ENCODE measurements at places on chromosomes 7 and 10.

- no peak for DNase-seq
Observed at GRCh38 chr7:55046582-55047342, 27.9 kb downstream of the EGFR start.

- no peak for DNase-seq
Observed at GRCh38 chr7:130896051-130896881, 162.3 kb upstream of the KLF14 start.

- no peak for DNase-seq
Observed at GRCh38 chr7:69115788-69116187, 482.5 kb upstream of the AUTS2 start.

DNA sequence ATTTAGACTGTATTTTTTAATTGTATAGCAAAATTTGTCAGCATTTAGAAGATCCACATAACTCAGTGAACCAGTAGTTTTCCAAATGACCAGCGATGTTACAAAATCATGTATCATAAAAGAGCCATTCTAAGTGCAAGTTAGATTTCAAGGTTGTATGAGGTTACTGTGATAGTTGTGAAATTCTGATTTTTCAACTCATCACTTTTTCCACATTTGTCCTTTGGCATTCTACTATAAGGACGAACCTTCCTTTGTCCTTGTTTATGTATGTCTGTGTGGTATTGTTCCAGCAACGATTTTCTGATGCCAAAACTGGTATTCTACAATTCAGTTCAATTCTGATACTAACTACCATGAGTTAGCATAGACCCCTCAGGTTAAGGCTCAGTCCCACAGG is 64.2 kb downstream of the TAX1BP1 start:
- no peak for DNase-seq

DNA sequence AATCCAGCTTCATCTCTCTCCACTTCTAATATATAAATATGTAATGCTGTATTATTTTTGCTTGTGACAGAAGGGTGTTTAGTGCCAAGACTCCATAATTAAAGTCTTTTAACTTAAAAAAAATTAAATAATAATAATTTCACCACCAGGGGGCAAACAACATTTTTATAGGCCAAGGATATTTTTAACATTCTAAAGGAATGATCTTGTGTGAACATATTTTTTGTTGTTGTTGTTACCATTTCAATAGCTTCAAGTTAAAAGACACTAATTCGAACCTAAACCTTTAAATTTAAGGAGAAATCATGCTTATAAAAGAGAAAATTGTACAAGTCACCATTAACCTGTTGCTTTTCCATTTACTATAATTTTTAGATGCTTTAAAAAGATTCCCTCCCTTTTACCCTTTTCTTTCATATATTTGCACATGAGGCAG is 7.5 kb upstream of the DNAJC1 start:
- DNase-seq = peak; percentile 17

- no peak for DNase-seq
Observed at GRCh38 chr7:37947138-37947940, 26.9 kb downstream of the EPDR1 start.

- DNase-seq = peak; percentile 67
Observed at GRCh38 chr7:16421333-16422102, at the start of gene CRPPA. CRPPA (minus strand) TSS chr7:16421538; CDS start chr7:16421322, 216 bp downstream.

- no peak for DNase-seq
Observed at GRCh38 chr7:158102897-158103296, 484.7 kb downstream of the PTPRN2 start.

GRCh38 chr10:78657163-78657861 is 411.5 kb upstream of the ZMIZ1 start:
- DNase-seq = peak; percentile 61

- no peak for DNase-seq
Observed at GRCh38 chr10:8361510-8361844, 307.0 kb downstream of the GATA3 start.

DNA sequence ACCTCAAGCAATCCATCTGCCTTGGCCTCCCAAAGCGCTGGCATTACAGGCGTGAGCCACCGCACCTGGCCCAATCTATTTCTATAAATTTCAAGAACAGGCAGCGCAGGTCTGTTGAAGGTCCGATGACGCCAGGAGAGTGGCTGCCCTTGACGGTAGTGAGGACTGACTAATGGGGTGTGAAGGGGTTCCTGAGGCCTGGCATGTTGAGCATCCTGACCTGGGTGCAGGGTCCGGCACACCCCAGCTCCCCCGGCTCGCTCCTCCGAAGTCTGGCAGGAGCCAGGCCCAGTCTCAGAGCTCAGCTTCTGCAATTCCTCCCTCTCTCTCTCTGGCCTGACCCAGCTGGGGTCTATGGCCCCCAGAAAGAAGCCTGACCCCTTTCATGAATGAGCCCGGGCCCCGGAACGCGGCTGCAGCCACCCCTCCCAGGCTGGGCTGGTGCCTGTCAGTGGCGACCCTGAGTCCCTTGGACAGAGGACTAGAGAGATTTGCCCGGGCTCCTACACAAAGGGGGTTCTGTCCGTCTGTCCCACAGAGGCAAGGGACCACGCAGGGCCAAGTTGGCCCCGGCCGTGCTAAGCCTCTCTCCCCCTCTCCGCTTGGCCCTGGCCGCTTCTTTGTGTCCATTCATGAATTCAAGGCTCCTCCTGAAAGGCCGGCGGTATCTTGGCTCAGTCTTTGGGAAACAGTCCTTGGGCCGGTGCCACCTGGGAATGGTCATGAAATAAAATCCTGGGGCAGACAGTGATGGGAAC is 18.8 kb downstream of the MMD2 start:
- DNase-seq = no peak

DNA sequence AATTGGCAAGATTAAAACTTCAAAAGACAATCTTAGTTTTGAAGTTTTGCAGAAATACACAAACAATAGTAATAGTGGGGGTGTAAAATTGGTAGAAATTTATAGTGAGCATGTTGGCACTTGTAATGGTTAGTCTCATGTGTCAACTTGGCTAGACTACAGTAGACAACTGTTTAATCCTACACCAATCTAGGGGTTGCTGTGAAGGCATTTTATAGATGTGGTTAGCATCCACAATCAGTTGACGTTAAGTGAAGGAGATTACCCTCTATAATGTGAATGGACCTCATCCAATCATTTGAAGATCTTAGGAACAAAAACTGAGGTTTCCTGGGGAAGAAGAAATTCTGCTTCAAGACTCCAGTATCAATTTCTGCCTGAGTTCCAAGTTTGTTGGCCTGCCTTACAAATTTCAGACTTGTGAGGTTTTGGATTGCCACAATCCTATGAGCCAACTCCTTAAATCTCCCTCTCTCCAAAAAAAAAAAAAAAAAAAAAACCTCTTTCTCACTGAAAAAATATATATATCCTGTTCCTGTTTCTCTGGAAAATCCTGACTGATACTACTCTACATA is 531.6 kb upstream of the IGFBP3 start:
- no peak for DNase-seq

DNA sequence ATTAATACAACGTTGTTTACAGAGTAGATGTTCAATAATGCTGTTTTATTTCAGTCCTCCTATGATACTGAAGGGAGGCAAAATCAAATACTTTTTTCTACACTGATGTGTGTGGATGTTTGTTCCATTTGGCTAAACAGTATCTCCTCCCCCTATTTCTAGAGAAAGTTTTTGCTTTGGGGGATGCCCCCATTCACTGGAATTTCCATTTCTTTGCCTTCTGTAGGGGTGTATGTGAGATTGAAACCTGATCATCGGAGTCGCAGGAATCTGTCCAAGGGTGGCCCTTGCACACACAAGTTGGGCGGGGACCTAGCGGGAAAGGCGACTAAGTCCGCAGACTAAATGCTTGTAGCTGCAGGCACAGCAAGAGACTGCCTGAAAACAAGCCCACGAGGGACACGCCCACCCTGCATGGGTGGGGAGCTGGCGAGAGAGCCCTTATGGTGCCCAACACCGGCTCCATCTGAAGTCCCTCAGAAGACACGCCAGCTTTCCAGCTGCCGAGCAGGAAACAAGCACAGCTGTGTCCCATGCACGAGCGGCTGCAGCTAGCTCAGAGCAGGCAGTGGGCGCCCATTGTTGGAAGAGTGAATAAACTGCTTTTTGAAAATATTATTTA is 58.0 kb downstream of the ESYT2 start:
- peak; percentile 14 for DNase-seq

- peak; percentile 84 for DNase-seq
Observed at GRCh38 chr7:130273933-130274255, 7.2 kb downstream of the CPA2 start.

GRCh38 chr7:133703547-133703946 is 423.6 kb upstream of the LRGUK start:
- DNase-seq = peak; percentile 87

DNA sequence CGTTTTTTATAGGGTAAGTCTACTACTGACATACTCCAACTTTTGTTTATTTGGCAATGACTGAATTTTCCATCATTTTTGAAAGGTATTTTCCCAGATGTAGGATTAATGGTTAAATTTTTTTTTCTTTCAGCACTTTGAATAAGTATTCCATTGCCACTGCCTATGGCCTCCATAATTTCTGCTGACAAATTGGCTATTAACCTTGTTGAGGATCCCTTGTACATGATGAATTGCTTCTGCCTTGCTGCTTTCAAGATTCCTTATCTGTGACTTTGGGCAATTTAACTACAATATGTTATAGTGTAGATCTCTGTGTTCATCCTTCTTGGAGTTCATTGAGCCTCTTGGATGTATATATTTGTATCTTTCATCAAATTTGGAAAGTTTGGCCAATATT is 21.6 kb upstream of the VWDE start:
- DNase-seq = no peak

- peak; percentile 14 for DNase-seq
Observed at GRCh38 chr7:152859781-152860191, 100.2 kb downstream of the ACTR3B start.

DNA sequence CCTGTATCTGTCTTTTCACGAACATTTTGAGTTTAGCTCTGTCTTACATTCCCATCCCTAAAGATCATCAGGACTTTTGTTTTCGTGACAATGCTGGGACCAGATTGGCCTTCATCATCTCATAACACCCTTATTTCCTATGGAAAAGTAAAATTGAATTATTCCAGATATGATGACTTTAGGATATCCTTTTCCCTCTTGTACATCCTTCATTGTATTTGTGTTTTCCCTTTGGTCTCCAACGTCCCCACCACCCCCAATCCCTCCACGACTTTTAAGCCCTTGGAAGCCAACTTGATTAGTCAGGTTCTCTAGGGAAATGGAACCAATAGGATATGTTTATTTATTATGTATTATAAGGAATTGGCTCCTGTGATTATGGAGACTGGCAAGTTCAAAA is 167.6 kb downstream of the ARL4A start:
- DNase-seq = peak; percentile 4

DNA sequence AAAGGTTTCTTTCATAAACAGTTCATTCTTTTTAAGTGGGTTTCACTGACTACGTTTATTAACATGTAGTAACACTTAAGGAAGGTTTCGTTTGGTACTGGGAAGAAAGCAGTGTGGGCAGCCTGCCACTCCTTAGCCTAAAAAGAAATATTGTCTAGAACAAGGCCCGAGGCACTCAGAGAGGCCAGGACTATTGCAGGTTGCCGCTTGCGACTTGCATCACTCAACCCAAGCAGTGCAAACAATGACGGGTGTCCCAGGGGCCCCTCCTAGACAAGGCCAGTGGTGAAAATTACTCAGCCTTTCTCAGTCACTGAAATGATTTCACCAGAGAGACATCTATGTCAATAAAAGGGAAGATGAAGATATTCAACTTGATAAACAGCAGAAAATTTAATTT is 243.9 kb downstream of the SNX13 start:
- DNase-seq = no peak

DNA sequence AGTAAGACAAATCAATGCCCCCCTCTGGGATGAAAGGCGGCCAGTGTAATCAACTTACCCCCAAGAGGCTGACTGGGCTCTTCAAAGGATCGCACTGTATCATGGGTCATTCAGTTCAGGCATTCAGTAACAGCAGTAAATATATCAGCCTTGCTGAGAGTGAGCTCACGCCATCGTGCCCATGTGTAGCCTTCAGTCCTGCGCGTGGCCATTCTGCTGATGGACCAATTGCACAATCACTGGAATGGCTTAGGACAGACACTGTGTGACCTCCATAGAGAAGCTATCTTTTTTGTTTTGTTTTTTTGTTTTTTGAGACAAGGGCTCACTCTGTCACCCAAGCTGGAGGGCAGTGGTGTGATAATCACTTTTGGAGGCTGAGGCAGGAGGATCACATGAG is 9.1 kb upstream of the PRKRIP1 start:
- no peak for DNase-seq

GRCh38 chr10:114068054-114068707 is 24.5 kb downstream of the ADRB1 start:
- DNase-seq = peak; percentile 13

- DNase-seq = no peak
Observed at GRCh38 chr7:3979611-3980299, 678.7 kb downstream of the SDK1 start.

GRCh38 chr10:110507346-110507745 is 9.6 kb downstream of the DUSP5 start:
- DNase-seq = no peak

GRCh38 chr10:48215486-48216203 is 58.9 kb downstream of the FRMPD2 start:
- DNase-seq = peak; percentile 58

GRCh38 chr10:115398026-115398425 is 304.9 kb downstream of the ATRNL1 start:
- no peak for DNase-seq

GRCh38 chr10:24751716-24752115 is 28.0 kb upstream of the ARHGAP21 start:
- no peak for DNase-seq

- DNase-seq = no peak
Observed at GRCh38 chr10:7317786-7318446, 92.9 kb downstream of the SFMBT2 start.

DNA sequence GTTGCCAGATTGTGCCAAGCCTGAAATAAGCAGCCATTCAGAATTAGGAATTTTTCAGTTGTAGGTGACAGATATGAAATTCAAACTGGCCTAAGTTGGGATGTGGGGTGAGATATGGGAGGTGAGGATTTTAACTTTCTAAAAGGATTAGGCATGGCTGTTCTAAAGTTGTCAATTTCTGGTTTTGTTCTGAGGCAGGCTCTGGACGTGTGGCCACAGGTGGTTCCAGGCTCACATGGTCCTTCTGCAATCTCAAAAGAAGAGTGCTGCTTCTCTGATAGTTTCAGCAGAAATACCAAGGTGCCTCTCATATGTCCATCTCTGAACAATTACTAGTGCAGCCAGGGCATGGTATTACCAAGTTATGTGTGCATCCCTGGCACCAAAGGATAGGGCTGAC is 21.4 kb downstream of the EFCAB10 start:
- no peak for DNase-seq

- no peak for DNase-seq
Observed at GRCh38 chr7:96977445-96977844, 27.9 kb upstream of the DLX6 start.

DNA sequence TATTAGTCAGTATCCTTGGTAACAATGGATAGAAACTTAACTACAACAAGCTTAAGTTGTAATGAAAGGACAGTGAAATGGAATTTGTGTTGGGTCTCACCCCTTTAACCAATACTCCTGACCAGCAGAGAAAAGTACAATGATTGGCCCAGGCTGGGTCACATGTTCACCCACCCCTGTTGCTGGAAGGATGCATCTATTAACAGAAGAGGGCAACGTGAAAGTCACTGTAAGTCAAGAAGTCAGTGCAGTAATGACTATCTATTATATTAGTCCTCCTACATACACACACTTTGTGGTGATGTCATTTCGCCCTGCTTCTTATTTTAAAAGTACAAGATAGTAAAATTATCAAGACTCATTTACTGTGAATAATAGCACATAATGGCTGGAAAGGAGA is 16.2 kb downstream of the PNLIPRP2 start:
- DNase-seq = no peak

Data from foreskin fibroblast (primary cell).